Ascending aorta (tissue), 2 donors: ENCODE measurements at places on chromosomes 2 and 18. TPM values are rescaled to one million over a fixed set of nuclear protein-coding genes. Genes with fewer than 3 reads are reported as not detected.

The CKAP2L gene
- not detected for total RNA-seq

The RGPD3 gene
- 0.75 TPM for total RNA-seq

The KIAA2012 gene
- 0.11 TPM for total RNA-seq

The TTLL4 gene
- total RNA-seq = 93.4 TPM

The FIGN gene
- total RNA-seq = 4.3 TPM

The DSG1 gene
- not detected for total RNA-seq

The RAPH1 gene
- total RNA-seq = 49.8 TPM

The ADCYAP1 gene
- total RNA-seq = not detected

The EVX2 gene
- not detected for total RNA-seq

The MTLN gene
- total RNA-seq = 381 TPM

DNA sequence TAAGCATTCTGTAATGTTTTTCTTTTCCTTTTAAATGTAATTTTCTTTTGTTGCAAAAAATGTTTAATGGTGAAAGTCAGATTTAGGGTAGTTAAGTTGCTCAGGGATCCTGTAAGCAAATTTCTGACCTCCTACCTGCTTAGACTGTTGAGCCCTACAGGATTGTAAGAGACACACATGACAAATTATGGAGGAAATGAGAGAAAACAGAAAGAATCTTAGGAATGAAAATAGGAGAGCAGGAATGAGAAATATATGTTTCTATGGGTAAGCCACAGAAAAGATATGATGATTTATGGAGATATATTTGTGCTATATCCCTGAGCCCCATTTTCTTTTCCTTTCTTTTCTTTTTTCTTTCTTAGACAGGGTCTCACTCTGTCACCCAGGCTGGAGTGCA is 28.3 kb downstream of the CYBRD1 start:
- no peak for DNase-seq

DNA sequence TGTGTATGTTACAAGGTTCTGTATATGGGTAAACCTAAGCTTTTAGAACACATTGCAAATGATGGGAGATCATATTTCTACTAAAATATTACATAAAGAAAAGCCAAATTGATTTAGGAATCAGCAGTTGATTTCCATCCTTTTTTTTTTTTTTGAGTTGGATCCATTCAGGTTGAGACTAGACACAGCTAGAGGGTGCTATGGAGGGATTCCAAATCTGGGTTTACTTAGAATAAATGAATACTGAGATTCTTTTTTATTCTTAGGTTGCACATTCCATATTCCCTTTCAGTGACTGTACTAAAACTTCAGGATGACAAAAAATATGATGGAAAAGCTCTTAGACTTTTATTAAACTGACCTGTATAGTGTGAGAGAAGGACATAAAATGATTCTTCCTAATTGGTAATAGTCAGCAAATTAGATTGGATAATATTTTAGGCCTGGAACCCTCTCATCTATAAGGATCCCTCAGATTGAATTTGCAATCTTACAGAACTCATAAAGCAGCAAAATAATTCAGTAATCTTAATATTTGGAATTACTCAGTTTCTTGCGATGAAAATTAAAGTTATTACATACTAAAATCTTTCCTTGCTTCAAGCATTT is 183.3 kb upstream of the SESTD1 start:
- DNase-seq = no peak

- no peak for DNase-seq
Observed at GRCh38 chr2:147467441-147467840, 377.4 kb upstream of the ACVR2A start.

DNA sequence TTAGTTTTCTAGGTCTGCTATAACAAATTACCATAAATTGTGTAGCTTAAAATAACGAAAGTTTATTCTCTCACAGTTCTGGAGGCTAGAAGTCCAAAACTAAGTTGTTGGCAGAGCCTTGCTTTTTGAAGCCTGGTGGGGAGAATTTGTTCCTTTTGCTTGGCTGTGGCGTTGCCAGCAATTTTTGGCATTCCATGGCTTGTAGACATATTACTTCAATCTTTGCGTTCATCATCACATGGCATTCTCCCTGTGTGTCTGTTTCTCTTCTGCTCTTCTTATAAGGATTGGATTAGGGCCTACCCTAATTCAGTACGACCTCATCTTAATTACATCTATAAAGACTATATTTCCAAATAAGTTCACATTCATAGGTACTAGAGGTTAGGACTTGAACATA is 217.7 kb downstream of the MBD5 start:
- no peak for DNase-seq

GRCh38 chr18:13910501-13910900 is 4.8 kb downstream of the MC2R start:
- DNase-seq = no peak

GRCh38 chr18:55934821-55935220 is 346.8 kb upstream of the TCF4 start:
- no peak for DNase-seq

DNA sequence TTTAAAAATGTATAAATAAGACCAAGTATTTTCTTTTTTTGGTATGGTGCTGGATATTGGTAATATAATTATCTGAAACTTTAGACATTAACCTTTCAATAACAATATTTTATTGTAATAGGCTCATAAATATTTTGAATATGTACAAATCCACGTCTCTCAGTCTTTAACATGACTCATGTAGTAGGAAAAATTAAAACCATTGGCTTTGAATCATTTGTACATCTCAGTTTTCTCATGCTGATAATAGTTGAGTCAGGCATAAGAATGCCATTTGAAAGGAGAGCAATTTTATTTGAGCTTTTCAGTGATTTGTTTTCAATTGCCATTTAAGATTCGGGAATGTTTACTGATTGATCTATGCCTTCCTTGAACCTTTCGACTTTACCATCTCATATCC is 364.8 kb downstream of the TGIF1 start:
- DNase-seq = no peak

DNA sequence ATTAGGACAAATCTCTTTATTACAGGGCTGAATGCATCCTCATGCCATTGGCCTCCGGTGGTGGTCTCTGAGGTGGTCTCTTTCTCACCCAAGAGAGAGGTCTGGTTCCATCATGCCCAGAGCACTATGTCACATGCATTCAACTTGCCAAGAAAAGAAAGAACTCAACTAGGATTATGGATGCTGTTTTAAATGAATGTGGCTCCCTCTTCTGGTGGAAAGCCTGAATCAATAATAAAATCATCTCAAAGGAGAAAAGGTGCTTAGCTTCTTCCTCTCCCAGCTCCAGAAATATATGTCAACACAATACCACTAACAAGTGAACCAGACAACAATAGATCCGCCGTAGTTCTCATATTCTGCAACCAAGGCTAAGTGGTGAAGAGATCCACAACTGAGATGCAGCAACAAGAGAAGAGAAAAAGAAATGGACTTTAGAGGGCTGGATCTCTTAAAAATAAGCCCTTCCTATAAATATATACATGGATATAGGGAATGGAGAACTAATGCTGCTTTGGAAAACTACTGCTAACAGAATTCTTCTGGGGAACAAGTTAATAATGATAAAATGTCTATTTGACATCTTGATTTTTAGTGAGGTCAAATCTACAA is 396.8 kb downstream of the NCKAP5 start:
- DNase-seq = no peak

DNA sequence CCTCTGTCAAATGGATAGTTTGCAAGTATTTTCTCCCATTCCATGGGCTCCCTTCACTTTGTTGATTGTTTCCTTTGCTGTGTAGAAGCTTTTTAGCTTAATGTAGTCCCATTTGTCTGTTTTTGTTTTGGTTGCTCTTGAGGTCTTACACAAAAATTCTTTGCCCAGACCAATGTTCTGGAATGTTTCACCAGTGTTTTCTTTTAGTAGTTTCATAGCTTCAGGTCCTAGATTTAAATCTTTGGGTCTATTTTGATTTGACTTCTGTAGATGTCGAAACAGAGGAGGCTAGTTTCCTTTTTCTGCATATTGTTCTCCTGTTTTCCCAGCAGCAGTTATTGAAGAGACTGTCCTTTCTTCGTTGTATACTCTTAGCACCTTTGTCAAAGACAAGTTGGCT is 351.6 kb downstream of the PTPRM start:
- no peak for DNase-seq

- no peak for DNase-seq
Observed at GRCh38 chr2:144519934-144520731, at the start of gene ZEB2. Gene ZEB2 (minus strand): TSS chr2:144520119. CDS start chr2:144517350, 2,769 bp downstream.

DNA sequence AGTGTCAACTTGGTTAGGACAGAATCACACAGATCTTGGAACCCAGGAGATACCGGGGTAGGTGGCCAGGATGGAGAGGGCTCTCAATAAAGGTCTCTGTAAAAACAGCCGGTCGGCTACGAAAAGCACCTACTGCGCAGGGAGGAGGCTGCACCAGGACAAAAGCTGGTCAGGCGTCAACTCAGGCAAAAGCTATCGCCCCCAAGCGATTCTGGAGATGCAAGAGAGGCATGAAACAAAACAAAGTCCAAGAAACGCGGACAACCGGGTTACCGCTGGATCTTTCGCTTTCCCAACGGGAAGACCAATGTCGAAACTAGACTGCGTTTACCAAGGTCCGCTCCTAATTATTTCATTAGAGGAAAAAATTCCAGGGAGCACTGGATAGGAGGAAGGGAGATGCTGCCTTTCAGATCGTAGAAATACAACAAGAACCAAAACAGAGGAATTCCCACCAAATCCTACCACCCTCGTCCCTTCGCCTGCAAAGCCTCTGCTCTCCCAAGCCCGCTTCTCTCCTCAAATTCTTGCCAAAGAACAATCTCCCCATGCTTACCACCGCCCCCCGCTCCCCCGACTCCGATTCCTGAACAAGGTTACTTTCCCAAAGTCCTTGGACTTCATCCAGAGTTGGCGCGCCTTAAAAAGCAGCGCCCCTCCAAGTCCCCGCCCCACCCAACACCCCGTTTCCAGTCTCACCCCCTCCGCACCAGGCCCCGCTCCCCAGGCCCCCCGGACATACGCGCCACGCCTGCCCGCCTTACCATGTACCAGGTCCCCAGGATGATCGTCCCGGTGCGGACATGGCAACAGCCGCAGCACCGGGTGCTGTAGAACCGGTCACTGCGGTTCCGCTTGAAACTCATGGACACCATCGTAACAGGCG is 539 bp downstream of the LAPTM4A start:
- DNase-seq = peak; percentile 74

DNA sequence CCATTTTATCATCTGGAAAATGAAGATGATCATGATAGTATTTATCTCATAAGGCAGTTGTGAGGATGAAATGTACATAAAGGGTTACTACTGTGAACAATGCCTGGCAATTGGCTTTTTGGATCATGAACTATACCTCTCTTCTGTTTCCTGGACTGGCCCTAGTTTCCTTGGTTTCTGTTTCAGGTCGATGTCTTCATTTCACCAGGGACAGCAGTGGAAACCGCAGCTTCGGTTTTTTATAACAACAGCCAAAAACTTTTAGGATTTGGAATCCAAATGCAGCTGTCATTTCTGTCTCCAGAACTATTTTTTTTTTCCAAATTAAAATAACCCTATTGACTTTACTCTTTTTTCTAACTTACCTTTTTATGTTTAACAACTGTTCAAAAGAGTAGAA is 425.1 kb downstream of the RND3 start:
- DNase-seq = no peak

DNA sequence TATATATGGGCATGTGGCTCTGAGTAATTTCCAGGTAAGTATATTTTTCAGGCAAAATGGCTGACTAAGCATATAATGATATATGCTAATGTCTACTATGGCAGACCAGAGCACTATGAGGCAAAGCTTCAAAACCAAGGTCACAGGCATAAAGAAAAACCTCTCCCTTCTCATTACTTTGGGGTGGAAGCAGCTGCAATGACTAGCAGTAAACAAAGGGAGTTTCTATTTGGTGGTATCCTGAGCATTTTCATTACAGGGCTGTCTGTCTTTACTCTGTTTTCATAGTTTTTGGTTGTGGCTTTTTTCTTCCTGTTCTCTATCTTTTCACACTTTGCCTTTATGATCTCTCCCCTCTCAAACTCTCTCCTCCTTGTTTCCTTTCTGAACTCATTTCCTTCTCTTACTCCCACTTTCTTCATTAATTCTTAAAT is 15.6 kb downstream of the PDE6D start:
- no peak for DNase-seq

- DNase-seq = no peak
Observed at GRCh38 chr2:240247868-240248720, 107.6 kb upstream of the OTOS start.
